M059J (cell line): ENCODE measurements at places on chromosomes 11 and 22. TPM values are rescaled to one million over a fixed set of nuclear protein-coding genes. Genes with fewer than 3 reads are reported as not detected.
A peak's percentile ranks its signal among the peaks of the same experiment; 100 is the strongest.

OTOG gene
- not detected in 2 replicates for total RNA-seq

OR5B21 gene
- not detected in 2 replicates for total RNA-seq

SUSD2 gene
- 0.15 TPM in 1 of 2 replicates, not detected in the other for total RNA-seq

SMIM35 gene
- total RNA-seq: not detected in 2 replicates

ISX gene
- not detected in 2 replicates for total RNA-seq

NLRP14 gene
- not detected in 2 replicates for total RNA-seq

TREH gene
- total RNA-seq: not detected in 2 replicates

SPTBN2 gene
- total RNA-seq: 2.1 and 11.4 TPM in 2 replicates

DNA sequence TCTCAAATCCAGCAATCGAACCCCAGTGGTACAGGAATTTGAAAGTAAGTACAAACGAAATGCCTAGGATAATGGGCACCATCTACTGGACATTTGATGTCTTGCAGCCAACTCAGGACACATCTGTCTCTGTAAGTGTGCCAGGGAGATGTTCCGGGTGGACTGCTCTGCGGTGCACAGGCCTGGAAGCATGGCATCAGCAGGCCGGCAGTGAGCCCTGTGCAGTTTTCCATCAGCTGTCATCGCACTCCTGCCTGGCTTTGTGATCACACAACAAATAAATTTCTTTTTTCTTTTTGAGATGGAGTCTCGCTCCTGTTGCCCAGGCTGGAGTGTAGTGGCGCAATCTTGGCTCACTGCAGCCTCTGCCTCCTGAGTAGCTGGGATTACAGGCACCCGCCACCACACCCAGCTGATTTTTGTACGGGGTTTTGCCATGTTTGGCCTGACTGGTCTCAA lies 71.0 kb downstream of the JAM3 start:
- DNase-seq: peak; percentile 63

GRCh38 chr11:47442514-47442913 lies 6.4 kb downstream of the RAPSN start:
- DNase-seq: no peak

DNA sequence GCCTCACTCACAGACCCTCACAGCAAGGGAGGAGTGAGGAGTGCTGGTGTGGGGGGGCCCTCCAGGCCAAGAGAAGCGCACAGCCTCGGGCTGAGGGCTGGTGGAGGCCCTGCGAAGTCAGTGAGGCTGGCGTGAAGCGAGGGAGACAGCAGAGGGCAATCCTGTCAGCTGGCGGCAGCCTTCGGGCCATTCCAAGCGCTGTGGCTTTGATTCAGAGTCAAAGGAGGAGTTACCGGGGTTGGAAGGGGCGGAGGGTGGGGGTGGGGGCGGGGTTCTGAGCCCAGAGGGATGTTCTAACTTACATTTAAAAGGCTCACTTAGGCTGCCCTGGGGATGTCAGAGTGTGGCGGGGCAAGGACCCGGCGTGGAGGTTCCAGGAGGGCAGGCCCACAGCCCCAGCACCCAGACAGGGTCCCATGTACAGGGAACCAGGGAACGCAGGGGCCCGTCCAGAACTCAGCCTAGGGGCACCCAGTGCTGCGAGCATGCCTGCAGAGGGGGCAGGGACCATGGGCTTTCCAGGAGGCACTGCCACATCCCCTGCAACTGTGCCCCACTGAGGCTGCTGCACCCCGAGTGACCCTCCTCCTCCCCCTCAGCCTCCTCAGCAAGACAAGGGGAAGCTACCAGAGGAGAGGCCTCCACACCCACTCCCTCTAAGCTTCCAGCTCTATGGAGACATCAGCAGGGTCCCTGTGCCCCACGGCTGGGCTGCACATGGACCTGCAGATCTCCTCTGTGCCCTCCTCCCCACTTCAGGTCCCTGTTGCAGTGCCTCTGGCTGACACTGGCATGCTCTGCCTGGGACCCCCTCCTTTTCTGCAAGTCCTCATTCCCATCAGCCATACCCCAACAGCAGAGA lies 39.7 kb upstream of the TTLL12 start:
- no peak for DNase-seq

- DNase-seq: peak; percentile 44
These were observed 55.1 kb downstream of the PACSIN2 start for GRCh38 chr22:42959576-42960509.

- no peak for DNase-seq
These were observed 46.7 kb downstream of the MEI1 start for GRCh38 chr22:41745968-41746367.

- DNase-seq: peak; percentile 80
These were observed 21.0 kb downstream of the C22orf31 start for GRCh38 chr22:29040385-29041275.

- no peak for DNase-seq
These were observed 61.9 kb downstream of the SMCO4 start for GRCh38 chr11:93481279-93481678.

GRCh38 chr11:93652161-93652597 lies 9.3 kb upstream of the CEP295 start:
- DNase-seq: peak; percentile 54

GRCh38 chr11:27398400-27398770 lies 35.4 kb upstream of the CCDC34 start:
- no peak for DNase-seq

DNA sequence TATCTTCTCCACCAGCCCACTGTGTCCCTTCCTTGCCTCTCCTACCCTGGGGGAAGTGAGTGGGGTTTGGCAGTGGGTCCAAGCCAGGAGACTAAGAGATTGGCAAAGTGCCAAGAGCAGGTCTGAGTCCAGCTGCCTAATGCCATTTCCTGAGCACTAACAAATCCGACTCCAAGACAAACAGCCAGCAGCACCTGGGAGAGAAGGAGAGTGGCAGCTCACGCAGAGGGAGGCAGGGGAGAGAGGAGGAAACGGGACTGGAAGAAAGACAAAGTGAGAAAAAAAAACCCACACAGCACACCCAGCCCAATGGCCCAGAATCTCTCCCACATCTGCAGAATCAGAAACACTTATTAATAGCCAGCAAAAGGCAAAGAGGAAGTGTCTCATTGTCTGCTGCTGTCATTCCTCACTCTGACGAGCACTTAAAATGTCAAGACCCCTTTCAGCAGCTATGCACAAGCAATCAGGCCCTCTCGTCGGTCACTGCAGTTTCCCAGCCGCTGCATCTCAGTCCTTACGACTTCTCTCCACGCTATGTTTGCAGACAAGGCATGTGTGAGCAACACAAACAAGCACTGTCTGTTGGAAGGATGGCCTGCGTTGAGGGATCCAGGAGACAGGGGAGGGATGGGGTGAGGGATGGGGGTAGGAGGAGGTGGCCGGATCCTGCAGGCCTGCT lies 558.4 kb upstream of the CADM1 start:
- peak; percentile 29 for DNase-seq

- no peak for DNase-seq
These were observed 72.5 kb downstream of the KCNC1 start for GRCh38 chr11:17807034-17807433.

GRCh38 chr11:44993971-44994704 lies 43.5 kb upstream of the TP53I11 start:
- no peak for DNase-seq

DNA sequence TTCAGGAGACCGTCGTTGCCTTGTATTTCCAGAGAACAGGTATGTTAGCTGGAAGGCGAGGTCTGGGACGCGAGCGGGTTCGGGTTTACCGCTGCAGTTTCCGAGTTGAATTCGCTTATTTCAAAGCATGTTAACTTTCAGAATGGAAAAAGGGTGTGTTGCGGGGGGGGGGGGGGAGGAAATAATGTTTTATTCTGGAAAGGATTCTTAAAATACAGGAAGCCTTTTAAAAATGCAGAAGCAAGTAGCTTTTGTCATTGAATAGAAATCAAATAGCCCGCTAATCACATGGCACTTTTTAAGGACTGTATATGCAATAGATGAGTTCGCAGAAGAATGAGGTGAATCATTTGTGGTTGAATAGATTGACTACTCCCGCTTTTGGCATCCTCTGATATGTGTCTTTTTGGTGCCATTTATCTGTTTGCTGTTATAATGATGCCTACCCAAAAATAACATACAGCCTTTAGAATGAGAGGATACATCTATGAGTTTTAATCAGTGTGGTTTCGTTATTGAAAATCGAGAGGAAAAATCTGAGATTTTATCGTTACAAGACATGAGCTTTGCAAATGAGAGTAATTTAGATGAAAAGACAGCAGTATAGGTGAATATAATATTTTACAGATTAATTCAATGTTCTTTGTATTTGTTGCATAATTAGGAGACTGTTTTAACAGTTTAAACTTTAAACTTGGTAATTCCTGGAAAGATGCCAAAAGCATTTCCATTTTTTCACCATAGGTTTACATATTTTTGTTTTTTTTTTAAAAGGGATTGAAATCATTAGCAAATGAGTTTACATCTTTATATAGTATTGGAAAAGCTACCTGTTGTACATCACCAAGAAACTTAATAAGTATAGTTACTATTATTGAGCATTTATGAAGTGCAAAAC lies 1.7 kb downstream of the PDE3B start:
- peak; percentile 31 for DNase-seq

GRCh38 chr11:10858439-10859325 lies 829 bp upstream of the ZBED5 start:
- peak; percentile 69 for DNase-seq

GRCh38 chr11:17366495-17366894 lies 14.9 kb downstream of the NCR3LG1 start:
- DNase-seq: no peak

DNA sequence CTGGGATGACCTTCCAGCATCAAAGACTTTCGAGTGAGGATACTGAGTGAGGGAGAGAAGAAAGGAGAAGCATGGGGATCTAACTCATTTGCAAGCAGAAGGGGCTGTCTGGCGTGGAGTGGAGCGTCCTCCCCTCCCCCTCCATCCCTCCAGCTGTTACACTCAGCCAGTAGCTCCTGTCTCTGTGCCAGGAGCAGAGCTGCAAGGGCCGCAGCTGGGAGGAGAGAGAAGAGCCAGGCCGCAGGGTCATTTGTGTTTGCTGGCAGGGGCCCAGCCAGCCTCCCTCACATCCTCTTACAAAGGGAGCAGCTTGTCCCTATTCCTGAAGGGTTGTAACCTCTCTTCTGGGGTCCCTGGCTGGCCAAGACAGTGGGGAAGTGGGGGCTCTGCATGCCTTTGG lies 57.9 kb downstream of the NECTIN1 start:
- peak; percentile 25 for DNase-seq

DNA sequence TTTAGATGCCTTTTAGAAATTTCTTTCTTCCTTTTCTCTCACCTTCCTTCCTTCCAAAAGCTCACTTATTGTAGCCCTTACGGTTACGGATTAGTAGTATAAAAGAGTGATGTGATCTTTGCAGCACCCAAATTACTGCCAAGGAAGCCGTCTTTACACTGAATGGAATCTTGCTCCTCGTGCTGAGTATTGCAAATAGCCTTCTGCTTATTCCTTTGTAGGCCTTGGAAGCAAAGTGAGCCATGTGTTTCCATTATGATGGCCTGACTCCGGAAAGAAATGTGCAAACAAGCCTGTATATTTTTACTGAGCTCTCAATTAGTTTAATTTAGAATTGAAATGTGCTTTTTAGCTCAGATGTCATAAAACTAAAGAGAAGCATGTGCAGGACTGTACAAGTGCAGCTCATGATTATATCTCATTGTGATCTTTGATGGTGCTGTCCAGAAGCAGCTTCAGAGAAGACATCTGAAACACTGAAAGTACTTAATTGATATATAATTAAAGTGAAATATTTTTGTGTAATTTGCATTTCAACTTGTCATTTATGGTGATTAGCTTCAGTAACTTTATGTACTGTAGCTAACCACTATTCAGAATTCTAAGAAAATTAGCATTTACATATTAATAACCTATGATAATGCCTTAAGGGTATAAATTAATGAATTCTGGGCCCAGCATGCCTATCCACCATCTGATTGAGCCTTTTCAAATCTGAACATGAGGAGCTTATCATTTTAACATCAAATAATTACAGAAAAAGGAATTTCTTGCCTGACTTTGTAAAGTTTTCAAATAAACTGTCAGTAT lies 129.3 kb downstream of the GRIA4 start:
- DNase-seq: no peak
